ENCODE measurements at places on chromosomes 13 and 19. TPM values are rescaled to one million over a fixed set of nuclear protein-coding genes. Genes with fewer than 3 reads are reported as not detected.

The LHB gene
- total RNA-seq: not detected

The MUC16 gene
- not detected for total RNA-seq

The SARS2 gene
- total RNA-seq: 10.4 TPM

The FGF14 gene
- total RNA-seq: 7.8 TPM

The PGLYRP1 gene
- not detected for total RNA-seq
